ENCODE measurements at places on chromosomes 2 and 18.

- no peak for DNase-seq
Measured at GRCh38 chr2:160494201-160494644, 616 bp upstream of the RBMS1 start.

GRCh38 chr2:184923751-184924150, 325.4 kb downstream of the ZNF804A start:
- DNase-seq, result no peak

DNA sequence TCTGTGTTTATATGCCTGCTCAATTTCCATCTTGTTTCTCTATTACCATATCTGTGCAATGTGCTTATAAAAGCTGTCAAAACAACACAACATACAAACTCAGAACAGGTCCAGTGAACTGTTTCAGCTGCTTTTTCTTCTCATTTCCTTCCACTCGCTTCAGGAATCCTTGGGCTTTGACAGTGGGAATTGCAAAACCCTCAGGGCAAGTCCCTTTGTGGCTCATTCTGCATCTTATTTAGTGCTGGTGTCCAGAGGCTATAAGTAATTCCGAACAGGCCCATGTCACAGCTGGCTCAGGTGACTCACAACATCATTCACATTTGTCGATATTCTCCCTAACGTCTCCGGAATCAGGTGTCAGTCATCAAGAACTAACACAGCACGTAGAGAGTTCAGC, 309.9 kb upstream of the ZNF521 start:
- DNase-seq, result no peak

- DNase-seq, result no peak
Measured at GRCh38 chr18:77708826-77709506, 459.3 kb downstream of the GALR1 start.

DNA sequence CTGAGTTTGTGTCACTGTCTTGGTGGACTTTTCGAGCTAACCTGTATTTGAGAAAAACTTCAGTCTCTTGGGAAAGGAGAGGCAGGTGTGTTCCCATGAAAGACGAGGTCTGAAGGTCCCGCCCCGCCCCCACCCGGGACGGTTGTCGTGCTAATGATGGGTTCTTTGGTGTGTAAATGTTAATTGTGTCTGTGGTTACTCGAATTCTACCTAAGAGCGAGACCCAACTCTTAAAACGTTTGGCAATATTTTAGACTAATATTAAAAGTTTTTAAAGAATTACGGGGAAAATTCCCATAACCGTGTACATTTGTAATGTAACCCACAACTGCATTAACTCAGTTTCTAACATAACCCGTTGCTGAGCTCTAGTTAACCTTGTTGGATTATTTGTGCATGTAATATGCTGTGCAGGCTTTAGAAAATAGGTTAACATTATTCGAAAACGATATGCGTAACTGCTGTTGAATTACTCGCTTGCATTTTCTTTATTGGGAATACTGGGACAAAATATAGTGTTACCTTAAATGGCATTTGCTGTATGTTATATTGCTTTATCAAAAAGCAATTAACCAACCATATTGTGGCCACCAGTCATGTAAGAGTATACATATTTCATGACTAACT, 833 bp downstream of the EPB41L5 start:
- no peak for DNase-seq

- DNase-seq, result no peak
Measured at GRCh38 chr2:11514081-11514730, 19.6 kb upstream of the GREB1 start.

DNA sequence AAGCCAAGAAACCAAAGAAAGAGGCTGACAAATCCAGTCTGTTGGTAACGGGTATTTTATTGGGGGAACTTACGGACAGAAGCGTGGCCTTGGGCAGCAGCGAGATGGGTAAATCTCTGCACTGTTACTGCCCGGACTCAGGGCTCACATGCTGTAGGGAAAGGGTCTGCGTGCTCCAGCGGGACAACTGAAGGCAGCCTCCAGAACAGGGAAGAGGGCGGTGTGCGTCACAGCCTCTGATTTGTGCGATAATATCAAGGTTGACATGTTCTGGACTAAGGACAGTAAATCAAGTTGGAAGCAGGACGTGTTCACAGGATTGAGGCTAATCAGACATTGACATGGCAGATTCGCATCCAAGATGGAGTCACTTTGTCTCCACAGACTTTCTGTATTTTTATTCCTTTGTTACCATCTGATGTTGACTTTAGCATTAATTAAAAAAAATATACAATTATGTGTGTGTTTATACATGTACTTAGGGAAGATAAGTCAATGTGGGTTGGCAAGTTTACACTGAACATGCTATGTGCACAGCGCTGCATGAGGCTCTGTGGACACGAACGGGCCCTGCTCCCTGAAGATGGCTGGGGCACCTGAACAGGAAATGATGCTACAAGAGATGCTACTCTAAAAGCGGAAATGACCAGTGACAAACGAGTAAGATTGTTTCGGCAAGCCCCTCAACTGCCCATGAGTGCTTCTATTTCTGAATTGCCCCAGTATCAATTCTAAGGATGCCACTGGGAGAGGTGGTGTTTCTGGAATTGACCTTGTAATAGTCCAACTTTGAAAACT, 22.6 kb upstream of the DCDC2C start:
- no peak for DNase-seq

DNA sequence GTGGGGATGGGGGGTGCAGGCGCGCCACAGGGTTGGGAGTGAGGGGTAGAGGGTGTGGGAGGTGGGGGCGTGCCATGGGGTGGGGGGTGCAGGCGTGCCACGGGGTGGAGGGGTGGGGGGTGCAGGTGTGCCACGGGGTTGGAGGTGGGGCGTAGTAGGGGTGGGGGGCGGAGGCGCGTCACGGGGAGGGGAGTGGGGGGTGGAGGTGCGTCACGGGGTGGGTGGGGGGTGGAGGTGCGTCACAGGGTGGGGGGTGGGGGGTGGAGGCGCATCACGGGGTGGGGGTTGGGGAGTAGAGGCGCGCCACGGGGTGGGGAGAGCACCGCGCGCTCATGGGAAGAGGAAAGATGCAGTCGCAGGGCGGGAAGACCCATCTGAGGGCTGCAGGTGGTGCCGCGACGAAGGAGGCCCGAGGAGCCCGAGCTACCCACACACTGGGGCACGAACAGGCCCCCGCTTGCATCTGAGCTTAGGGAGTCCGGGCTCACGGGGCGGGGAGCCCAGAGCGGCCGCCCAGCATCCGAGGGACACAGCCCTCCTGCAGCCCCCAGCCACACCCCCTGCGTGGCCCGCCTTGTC, 37.5 kb downstream of the SNED1 start:
- no peak for DNase-seq

DNA sequence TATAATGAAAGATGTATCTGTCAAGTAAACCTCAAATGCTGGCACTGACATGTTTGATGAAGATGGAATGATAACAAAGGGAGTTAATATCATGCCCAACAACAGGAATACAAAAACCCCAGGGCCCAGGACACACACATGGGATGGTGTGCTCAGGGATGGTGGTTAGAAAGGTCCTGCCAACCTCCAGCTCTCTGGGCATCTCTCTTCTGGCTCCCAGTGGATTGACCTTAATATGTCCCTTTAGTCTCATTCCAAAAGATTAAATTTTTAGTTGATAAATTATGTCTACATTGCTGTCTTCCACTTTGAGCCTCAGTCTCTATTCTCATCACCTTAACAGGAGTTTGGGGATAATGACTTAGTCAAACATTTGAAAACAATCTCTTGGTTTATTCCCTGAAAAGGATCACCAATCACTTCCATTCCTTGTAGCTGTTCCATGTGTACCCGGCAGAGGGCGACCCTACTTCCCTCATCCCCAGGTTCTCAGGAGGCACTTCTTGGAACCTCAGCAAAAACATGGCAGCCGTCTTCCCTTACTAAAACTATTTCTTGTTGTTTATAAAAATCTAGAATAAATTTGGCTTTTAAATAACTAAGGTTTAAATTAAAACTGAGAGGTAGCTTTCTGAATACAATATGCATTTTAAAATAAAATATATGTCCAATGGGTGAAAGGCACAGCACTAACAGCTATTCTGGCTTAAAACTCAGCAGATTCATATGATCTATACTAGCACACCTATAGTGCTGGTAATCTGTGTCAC, 29.6 kb downstream of the MCEE start:
- DNase-seq, result peak; percentile 45

- DNase-seq, result no peak
Measured at GRCh38 chr2:43117521-43118143, 108.8 kb downstream of the ZFP36L2 start.

GRCh38 chr18:1425679-1426078, 521.0 kb downstream of the ADCYAP1 start:
- DNase-seq, result no peak

DNA sequence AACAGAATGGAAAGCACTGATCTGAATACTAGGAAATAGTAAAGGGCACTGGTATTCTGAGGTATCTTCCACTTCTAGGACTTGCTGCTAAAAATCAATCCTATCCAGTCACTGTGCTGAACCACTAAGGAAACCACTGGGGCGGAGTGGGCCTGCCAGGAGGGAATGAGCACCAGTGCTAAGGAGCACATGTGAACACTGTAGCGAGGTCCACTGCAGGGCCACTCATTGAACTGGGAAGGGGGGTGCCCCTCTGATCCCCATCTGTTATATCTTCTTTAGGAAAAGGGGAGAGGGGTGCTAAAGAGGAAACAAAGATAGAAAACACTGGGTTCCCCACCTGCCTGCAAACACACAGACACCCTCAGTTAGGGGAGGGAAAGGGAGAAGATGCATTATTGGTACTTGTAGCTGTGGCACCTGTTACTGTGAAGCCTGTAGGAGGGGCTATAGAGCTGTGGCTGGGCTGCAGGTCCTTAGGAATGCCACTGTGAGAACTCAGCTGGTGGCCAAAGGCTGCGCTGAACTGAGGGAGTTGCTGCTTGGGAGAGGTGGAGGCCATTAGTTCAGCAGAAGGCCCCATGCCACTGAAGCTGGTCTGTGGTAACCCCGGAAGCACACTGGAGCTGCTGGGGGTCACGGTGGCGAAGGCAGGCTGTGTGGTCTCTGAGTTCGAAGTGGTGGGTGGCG, 81.8 kb downstream of the INO80D start:
- DNase-seq, result no peak

- DNase-seq, result no peak
Measured at GRCh38 chr18:59437851-59438569, 78.9 kb upstream of the LMAN1 start.

DNA sequence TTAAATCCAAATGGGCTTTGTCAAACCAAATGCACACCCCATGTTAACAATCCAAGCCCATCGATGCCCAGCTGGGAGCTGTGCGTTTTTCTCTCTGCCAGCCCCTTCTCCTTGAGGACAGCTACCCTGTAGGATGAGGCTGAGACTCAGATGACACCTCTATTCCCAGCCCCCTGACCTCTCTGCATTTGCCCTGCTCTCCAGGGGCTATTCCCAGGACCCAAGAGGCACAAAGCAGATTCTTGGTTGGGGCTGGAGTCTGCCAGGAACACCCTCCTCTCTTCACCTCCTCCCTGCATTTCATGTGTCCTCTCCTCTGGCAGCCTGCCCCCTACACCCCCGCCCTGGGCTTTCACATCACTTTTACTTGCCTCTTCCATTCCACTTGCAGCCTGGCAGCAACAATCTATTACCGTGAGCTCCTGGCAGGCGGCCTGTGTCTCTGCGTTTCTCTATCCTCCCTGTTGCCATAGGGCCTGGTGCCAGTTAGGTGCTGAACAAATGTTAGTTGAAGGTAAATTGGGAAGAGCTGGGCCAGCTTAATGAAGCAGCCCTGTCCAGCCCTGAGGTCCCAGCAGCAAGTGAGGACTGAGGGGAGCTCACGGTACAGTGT, 51.8 kb downstream of the ADD2 start:
- DNase-seq, result no peak

DNA sequence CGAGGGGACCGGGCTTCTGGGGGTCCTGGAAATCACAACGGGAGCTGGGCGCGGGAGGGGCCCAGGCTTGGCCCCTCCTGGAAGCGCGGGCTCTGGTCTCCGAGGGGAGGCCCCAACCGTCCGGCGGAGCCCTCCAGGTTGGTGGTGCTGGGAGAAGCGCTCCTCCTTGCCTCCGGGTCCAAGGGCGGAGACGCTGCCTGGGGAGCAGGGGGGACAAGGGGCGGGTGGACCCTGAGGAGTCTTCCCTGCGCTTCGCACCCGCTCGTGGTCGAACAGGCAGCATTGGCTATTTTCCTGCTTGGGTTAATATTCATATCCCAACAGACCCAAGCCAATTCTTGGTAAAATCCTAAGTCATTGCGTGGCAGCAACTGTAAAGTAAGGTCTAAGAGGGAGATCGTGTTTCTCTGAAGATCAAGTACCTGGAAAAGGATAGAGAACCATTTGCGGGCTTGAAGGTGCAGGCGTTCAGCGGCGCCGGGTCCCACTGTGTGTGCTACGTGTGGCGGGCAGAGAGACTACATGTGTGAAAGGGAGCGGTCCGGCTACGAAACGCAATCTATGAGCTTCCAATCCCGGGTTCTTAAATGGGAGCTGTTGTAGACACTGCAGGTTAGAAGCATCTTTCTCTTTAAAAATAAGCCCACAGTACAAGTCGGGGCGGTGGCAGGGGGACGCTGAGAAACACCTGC, 805 bp downstream of the CIDEA start:
- DNase-seq, result no peak

- DNase-seq, result no peak
Measured at GRCh38 chr2:41283079-41283775, 764.6 kb upstream of the PKDCC start.

Measured in Ammon's horn (tissue), 1 donor.